ENCODE measurements at places on chromosomes 11 and 22. TPM values are rescaled to one million over a fixed set of nuclear protein-coding genes. Genes with fewer than 3 reads are reported as not detected.
A peak's percentile ranks its signal among the peaks of the same experiment; 100 is the strongest.

NPAS4 gene
- total RNA-seq: 0.50 TPM

GALNT18 gene
- 6.5 TPM for total RNA-seq

- no peak overlapping the region for H3K27ac ChIP-seq
- H3K27me3 ChIP-seq: peaks cover 6% of the 10 kb centered on the region
- no peak overlapping the region for H3K4me3 ChIP-seq
- H3K36me3 ChIP-seq: no peaks in the 10 kb centered on the region
- no peaks in the 10 kb centered on the region for H3K4me1 ChIP-seq
- DNase-seq: no peak
Observed at GRCh38 chr22:45397806-45398205, 15.6 kb downstream of the SMC1B start.

DNA sequence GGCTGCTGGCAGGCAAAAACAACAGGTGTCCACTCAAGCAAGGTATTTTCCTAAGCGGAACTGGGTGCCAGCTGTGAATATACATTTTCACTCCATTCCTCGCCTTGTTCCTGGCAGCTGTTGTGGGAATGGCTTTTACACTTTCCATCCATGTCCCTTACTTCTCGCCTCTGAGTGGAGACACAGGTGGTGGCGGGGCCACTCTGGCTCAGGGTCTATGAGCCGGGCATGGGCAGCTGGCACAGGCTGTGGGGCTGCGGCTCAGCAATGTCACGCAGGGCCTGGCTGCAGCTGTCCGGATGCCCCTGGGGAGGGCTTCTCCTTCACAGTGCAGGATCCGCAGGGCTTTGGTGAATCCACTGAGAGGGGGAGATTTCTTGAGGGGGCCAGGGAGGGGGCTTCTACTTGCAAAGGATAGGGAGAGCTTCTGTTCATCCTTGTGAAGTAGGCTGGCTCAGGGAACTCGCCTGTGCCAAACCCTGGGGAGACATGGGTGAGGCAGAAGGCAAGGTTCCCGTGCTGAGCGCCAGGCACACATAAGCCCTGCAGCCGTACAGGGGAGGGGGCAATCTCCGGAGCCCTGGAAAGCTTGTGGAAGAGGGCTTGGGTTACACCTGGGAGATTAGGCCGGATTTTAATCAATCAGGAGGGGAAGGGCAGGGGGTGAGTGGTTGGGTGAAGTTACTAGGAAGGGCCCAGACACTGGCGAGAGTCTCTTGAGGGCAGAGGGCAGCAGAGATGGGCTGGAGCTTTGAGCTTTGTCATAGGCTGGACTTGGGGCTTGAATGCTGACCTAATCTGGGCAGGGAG lies 45.7 kb downstream of the KCNQ1OT1 start:
- no peak overlapping the region for H3K4me3 ChIP-seq
- H3K27me3 ChIP-seq: no peaks in the 10 kb centered on the region
- H3K27ac ChIP-seq: no peak overlapping the region
- no peak for DNase-seq

RPS25 gene
- 750 TPM for total RNA-seq

DNA sequence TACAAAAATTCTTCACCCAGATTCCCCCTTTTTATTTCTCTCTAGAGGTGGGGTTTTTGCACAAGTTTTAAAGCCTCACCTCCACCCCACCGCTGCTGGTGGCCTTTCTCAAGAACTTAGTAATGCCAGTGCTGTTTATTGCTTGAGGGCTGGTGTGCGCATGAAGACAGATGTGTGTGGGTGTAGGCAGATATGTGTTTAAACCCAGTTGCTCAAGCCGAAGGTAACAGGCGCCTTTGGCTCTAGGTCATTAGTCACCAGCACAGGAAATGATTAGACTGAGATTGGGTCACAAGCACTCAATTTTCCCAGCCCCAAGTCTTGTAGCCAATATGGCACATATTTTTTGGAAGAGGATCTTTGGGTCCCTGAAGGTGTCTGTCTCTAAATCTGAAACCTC lies 2.7 kb upstream of the CLMP start:
- peaks cover 36% of the 10 kb centered on the region for H3K4me1 ChIP-seq
- H3K36me3 ChIP-seq: no peaks in the 10 kb centered on the region
- H3K27me3 ChIP-seq: no peaks in the 10 kb centered on the region
- H3K27ac ChIP-seq: peak overlapping the region; percentile 43

GRCh38 chr11:66032957-66033735 lies 6.9 kb upstream of the CATSPER1 start:
- H3K36me3 ChIP-seq: no peaks in the 10 kb centered on the region
- H3K27me3 ChIP-seq: no peaks in the 10 kb centered on the region
- H3K4me1 ChIP-seq: no peaks in the 10 kb centered on the region
- no peak overlapping the region for H3K27ac ChIP-seq

CECR2 gene
- total RNA-seq: 15.7 TPM

GRCh38 chr11:11661326-11662040 lies 39.7 kb upstream of the GALNT18 start:
- no peaks in the 10 kb centered on the region for H3K4me1 ChIP-seq
- H3K27me3 ChIP-seq: peaks cover 22% of the 10 kb centered on the region
- H3K27ac ChIP-seq: no peak overlapping the region
- no peak for DNase-seq
- H3K36me3 ChIP-seq: no peaks in the 10 kb centered on the region
- H3K4me3 ChIP-seq: no peak overlapping the region
